ENCODE measurements at places on chromosomes 12 and 14. TPM values are rescaled to one million over a fixed set of nuclear protein-coding genes. Genes with fewer than 3 reads are reported as not detected.

DNA sequence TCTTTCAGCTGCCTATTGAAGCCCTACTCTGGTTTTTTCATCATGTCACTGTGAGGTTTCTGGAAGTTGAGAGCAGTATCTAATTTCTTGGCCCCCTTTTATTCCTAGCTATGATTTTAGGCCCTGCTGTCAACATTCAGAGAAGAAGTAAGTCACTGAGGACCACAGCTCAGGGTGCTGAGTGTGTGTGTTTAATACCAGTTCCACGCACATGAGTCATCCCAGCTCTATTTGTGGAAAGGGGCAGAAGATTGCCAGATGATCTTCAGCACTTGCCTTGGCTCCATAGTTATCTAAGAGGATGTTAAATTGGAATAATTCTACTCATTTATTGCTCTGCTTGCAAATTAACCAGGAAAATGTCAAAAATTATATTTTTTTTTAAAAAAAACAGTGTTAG is 65.5 kb upstream of the SLC38A4 start:
- DNase-seq, result no peak

The IL22 gene
- total RNA-seq, result not detected

The FBLN5 gene
- total RNA-seq, result 105 TPM

DNA sequence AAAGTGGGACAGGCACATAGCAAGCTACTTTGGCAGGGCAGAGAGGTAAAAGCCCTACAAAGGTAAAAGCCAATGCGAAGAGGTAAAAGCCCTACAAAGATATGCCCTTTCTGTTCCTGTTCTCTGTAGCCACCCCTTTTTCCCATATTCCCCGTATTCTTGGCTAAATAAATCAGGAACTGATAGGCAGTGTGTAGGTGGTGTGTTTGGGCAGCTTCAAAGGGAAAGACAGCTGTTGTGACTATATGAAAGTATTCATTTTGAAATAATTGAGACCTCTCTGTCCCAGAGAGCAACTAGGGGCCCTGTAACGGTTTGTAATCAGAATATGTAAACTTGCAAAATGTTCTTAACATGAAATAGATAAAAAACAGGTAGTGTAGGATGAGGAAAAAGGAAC is 11.3 kb upstream of the SLC41A2 start:
- DNase-seq, result no peak

The CMTM5 gene
- 0.57 TPM for total RNA-seq

DNA sequence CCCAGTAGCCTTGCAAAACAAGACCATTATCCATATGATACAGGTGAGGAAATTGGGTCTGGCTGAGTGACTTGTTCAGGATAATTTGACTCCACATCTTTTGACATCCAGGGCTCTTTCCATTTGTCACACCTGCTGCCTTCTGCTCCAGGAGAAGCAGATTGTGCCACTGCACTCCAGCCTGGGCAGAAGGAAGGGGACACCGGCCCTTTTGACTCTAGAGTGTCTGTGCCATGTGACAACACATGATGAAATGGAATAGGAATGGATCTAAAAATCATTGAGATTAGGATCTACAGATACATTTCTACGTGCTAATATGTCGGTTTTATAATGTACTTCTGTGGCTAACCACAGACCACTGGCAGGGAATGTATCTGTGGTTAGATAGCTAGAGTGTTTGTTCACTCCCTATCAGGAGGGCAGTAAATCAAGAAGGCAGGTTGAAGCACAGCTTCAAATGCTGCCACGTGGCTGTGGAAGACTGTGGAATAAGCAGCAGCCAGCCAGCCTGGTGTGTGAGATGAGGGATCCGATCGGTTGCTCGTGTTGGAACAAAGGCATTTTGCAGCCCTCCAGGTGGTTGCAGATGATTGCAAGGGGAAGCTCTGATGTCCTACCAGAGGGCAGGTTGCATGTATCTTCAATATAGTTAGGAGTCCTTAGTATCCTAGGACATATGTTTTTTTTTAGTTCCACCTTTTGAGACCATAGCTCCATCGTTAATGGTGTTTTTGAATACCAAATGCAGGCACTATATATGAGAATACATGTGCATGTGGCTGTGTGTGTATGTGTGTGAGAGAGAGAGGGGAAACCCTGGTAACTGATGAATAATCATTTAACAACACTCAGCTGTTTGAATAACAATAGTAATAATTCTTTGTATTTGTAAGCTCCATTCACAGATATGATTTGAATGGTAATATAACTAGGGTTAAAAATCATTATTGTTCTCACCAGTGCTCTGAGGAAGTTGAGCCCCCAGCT is 28.6 kb downstream of the EML1 start:
- no peak for DNase-seq

The PWP1 gene
- 24.6 TPM for total RNA-seq

DNA sequence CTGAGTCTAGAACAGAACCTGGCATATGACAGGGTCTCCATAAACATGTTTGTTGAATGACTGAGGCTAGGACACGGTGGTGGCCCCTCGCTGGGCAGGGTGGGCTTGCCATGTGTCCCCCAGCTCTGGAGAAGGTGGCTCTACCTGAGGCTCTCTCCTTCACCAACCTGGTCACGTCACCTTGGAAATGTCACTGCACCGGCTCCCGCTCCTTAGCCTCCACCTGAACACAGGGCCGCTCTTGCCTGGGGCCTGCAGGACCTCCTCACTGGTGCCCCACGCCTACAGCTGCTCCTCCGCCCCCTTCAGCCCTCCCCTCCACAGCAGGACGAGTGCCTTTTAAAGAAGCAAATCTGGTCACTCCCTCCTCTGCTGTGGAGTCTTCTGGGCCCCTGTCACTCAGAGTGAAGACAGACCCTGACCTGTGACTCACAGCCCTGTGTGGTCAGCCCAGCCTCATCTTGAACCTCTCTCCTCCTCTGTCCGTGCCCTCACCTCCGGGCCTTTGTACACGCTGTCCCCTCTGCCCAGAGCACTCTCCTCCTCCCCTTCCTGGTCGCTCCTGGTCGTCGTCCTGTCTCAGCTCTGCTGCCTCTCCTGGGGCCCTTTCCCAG is 81.0 kb downstream of the ADGRD1 start:
- no peak for DNase-seq

The ZDHHC22 gene
- not detected for total RNA-seq

- no peak for DNase-seq
Measured at GRCh38 chr14:97571866-97572555, 774.8 kb downstream of the VRK1 start.

The CEP170B gene
- total RNA-seq, result 26.8 TPM

DNA sequence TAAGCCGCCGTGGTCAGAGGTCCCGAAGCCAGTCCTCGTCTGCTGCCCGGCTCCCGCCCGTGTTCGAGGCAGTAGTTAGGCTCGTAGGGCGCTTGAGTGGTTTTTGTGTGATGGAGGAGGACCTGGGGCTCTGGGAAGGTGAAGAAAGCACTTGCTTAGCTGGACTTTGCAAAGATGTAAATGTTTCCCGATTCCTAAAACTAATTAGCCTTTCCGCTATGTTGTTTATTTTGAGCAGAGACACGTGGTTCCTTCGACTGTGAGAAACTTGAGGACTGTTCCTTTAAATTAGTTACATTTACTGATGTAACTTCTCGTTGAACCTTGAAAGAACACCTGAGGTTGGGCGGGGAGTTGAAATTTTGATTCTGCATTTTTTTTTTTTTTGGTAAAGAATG is 33.9 kb downstream of the MIA2 start:
- DNase-seq, result no peak

GRCh38 chr12:44979918-44980317 is 71.0 kb downstream of the DBX2 start:
- no peak for DNase-seq

DNA sequence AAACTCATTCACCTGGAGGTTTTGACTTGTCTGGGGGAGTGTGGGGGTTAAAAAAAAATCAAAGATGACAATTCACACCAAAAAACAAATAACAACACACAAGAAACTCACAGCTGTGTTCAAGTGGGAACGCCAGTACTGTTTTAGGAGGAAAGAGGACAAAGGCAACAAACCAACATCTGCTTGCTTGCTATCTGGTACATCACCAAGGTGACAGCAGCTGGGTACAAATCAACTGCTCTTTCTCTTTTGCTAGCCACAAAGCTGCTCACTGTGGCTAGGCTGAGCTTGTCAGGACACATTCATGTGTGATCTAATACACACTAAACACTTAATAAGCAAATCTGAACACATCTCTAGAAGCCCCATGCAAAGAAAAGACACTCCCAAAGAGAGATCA is 128.0 kb upstream of the RAP1B start:
- DNase-seq, result no peak

The CCDC196 gene
- not detected for total RNA-seq

DNA sequence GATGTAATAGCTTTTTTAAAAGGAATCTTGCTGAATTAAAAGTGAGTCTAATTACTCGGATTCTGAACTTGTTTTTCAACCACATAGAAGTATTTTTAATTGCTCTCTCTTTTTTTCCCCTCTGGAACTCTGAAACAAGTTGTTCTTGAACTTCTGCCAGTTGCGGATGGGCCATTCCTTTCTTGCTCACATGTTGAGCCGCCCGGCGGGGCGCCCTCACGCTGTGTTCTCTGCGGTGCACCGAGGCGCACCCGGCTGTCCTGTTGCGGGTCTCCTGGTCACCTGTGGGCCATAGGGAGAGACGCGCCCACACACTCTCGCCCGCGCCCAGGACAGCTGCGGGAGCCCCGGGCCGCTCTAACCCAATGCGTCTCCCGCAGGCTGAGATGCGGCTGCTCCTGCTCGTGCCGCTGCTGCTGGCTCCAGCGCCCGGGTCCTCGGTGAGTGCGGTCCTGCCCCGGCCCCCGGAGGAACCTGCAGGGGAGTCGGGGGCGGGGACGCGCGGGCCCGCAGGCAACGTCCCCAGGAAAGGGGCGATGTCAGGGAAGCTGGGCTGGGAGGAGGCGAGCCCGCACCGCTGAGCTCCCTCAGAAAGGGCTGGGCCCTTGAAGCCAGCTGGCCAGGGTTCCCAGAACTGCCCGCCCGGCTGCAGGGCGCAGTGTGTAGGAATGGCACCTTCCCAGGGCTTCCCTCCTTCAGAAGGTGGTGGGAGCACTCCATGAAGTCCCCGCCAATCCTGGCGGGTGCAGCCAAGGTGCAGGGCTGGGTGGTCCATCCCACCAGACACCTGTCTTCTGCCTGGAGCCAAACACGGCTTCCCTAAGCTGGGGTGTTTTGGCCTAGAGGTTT is 2.3 kb downstream of the PAPLN start:
- peak; percentile 83 for DNase-seq

The TSPAN19 gene
- not detected for total RNA-seq

DNA sequence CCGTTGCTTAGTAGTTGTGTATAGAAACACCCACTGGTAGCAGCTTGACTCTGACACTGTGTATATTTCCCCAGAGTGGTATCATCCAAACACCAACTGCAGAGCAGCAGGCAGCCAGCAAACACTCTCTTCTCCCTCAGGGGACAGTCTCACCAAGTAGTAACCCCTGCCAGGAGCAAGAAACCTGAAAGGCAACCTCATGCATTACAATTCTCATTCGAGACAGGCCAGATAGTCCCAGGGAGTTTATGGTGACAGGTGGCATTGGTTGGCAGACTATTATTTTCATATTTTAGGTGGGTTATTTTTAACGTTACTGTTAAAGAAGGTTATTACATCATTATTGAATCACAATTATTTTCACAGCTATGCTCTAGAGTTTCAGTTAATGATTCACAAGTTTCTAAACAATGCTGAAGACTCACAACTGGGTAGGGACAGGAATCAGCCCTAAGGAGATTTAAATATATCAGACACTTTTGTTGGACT is 222.8 kb downstream of the EGLN3 start:
- DNase-seq, result no peak

- no peak for DNase-seq
Measured at GRCh38 chr12:5013266-5013730, 30.4 kb upstream of the KCNA5 start.

- no peak for DNase-seq
Measured at GRCh38 chr12:75979181-75979580, 52.4 kb downstream of the PHLDA1 start.

DNA sequence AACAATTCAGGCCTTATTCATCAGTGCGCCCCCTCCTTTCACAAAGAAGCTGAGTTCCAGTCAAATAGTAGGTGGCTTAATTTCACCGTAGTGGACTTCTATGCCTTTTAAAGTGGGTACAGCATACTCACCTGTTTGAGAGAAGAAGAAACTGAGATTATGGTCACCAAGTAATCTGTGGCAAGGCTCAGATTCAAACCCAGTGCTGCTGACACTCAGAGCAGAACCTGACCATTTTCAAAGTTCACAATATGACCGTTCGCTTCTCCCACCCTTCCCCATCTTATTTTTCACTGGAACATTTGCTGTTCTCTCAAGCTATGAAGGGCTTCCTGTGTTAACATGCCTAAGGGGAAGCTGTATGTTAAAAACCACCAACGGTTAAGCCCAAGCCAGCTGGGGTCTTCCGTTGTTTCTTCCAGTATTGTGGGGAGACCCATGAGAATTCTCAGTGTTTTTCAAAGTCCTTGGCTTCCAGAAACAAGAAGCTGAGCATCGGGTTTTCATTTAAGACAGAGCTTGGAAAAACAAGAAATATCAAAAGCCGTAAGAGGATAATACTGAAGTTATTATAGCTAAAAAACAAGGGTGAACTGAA is 6.1 kb upstream of the PSMA6 start:
- no peak for DNase-seq

GRCh38 chr14:89085737-89086382 is 261.4 kb downstream of the TTC8 start:
- no peak for DNase-seq

The VAMP1 gene
- 11.1 TPM for total RNA-seq

DNA sequence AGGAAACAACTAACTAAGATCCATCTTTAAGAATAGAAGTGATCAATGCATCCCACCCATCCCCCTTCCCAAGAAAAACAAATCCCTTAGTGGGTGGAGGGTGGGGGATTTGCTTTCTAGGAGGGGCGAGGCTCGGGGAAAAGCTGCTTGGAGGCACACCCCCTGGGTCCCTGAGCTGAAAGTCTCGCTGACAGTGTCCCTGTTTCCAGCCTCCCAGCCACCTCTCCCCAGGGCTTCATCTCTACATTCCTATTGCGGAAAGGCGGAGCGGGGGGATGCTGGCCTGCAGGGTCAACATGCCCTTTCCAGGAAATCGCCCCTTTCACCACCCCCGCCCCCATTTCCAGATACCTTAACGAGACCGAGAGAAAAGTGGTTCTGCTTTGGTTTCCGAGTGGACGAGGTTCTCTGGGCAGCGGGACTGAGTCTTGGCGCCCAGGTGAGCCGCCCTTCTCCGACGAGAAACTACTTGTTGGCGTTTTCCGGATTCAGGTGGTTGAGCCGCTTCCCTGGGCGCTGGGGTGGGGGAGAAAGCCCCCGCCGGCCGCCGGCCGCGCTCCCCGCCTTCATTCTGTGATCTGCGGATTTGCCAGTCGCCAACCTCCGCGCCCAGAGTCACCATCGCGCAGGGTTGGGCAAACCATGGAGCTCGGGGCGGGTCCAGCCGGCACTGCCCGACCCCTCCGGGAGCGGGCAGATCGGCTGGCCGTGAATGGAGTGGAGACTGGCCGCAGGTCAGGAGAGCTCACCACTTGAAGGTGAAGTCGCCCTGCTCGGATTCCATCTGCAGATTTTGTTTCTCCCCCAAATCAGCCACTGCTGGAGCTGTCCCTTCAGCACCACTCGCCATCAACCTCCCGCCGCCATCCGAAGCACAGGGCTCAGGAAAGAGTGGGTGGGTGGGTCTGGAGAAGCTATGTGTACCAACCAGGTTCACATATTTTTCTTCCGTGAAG is 505 bp downstream of the KCNC2 start:
- no peak for DNase-seq

The FAM186B gene
- not detected for total RNA-seq

The PLCZ1 gene
- not detected for total RNA-seq

Measured in posterior vena cava (tissue), 2 donors.